Left renal cortex interstitium (tissue), 4 donors: ENCODE measurements at places on chromosomes 5 and 9. TPM values are rescaled to one million over a fixed set of nuclear protein-coding genes. Genes with fewer than 3 reads are reported as not detected.

DNA sequence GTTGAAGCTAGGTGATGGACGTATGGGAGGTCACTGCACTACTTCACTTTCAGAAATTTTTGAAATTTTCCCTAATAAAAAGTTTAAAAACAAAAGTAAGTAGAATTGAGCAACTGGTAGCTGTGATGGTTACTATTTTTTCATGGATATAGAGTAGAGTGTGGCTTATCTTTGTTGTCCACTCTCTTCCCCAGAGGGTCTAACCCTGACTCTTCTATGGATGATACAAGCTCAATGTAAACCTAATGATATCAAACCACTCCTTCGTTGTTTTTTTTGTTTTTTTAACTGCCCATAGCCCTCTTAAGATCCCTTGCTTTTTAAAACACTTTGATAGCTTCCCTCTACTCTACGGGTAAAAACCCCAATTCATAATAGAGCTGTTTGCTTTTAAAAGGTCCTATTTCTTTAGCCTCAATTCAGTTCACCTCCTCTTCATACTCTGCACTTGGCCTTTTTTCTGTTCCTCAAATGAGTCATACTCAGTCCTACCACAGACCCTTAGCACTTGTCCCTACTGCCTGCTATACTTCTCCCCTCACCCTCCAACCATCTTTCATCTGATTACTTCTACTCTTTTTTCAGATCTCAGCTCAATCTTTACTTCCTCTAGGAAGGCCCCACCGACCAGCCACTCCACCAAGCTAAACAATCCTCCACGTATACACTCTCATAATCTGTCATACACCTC, 2.6 kb downstream of the HDAC3 start:
- no peak for DNase-seq

GRCh38 chr5:142836048-142836447, 65.9 kb downstream of the ARHGAP26 start:
- no peak for DNase-seq

DNA sequence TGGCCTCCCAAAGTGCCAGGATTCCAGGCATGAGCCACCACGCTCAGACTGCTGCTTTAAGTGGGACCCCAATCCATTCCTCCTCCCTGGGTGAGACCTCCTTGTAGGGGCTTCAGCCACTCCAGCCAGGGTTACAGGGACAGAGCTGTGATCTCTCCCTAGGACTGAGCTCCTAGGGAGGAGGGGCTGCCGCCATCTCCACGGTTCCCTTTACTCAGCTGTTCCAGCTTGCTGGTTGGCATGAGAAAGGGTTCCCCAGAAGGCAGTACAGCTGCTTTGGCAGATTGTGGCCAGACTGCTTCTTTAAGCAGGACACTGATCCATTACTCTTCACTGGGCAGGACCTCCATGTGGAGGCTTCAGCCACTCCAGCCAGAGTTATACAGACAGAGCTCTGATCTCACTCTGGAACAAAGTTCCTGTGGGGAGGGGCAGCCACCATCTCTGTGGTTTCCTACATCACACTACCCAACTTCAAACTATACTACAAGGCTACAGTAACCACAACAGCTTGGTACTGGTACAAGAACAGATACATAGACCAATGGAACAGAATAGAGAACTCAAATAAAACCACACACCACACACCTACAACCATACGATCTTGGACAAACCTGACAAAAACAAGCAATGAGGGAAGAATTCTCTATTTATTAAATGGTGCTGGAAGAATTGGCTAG, 7.2 kb downstream of the INSL6 start:
- DNase-seq = no peak

DNA sequence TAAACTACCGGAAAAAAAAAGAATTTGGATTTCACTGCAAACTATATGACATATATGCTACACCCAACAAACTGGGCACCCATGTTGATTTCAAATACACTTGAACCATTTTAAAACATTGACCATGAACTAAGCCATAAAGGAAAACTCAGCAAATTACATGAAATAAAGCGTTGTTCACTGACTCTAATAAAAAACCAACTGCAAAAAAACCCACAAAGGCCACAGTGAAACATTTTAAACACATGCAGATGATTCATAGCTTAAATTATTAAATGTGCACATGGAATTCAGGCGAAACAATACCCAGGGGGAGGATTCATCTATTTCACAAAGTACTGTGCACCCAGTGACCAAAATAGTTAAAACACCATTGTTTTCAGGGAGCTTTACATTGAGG, 33.3 kb downstream of the MTRR start:
- no peak for DNase-seq

DNA sequence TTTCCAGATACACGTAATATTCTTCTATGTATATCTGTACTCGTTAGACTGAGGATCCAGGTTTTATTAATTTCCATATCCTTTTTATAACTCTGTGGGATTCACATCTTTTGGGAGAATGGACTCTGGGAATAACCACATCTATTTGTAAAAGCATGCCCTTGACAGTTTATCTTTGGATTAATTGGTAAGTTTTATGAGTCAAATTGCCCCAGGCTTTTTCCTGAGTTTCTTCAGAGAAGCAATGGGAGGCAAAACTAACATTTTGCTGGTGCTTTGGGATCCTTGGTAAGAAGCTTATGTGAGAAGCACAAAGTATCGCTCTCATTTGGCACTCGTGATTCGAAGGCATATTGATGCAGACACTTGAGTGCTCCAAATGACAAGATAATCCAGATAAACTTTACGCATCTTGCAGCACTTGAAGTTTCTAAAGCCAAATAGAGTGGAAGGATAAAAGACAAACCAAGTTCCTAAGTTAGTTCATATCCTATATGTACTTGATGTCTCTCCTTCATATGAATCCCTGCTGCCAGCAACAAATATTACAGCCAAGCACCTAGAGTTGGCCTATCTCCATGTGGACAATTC, 324.7 kb downstream of the TLE4 start:
- no peak for DNase-seq

GRCh38 chr5:14331386-14331781, 188.2 kb downstream of the TRIO start:
- DNase-seq = no peak

GRCh38 chr9:112037281-112038016, 137.6 kb downstream of the SUSD1 start:
- no peak for DNase-seq

ZCCHC9 gene
- polyA plus RNA-seq = 46.4 TPM
